Stimulated activated effector memory CD8-positive, alpha-beta T cell treated with anti-CD3 and anti-CD28 coated beads, Interleukin-12 subunit alpha, Interleukin-12 subunit beta, amount 100 ng/mL, for 72 hours (primary cell): ENCODE measurements at places on chromosomes 3 and 15.

GRCh38 chr3:31300456-31301443, 232.0 kb upstream of the STT3B start:
- no peak for DNase-seq

GRCh38 chr3:57078344-57078634, 17.8 kb downstream of the SPATA12 start:
- DNase-seq: no peak

DNA sequence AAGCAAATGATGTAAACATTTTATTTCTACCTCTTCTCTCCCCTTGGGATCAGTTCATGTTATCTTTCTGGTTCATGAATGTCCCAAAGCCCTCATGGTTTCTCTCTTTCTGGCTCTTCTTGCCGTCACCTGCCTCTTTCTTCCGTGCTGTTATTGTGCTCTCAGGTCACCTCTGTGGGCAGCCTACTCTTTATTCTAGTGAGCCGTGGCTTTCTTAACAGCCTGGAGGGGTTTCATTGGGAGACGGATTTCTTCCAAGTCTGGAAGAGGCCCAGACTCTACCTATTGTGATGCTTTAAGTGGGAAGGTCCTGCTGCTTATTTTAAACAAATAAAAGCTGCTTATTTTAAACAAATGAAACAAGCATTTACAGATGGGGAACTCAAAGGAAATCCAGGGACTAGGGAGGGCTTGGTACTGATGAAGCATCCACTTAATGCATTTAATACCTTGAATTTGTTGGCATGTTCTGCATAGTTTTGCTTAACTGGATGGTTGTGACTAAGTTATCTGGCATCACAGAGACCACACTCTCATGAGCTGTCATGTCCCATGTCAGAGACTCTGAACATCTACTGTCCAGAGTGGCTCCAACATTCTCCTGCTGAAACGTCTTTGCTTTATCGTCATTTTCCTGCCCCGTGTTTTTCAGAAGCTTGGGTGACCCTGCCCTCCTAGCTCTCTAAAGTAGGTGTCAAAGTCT, 443.3 kb downstream of the GABRG3 start:
- no peak for DNase-seq

DNA sequence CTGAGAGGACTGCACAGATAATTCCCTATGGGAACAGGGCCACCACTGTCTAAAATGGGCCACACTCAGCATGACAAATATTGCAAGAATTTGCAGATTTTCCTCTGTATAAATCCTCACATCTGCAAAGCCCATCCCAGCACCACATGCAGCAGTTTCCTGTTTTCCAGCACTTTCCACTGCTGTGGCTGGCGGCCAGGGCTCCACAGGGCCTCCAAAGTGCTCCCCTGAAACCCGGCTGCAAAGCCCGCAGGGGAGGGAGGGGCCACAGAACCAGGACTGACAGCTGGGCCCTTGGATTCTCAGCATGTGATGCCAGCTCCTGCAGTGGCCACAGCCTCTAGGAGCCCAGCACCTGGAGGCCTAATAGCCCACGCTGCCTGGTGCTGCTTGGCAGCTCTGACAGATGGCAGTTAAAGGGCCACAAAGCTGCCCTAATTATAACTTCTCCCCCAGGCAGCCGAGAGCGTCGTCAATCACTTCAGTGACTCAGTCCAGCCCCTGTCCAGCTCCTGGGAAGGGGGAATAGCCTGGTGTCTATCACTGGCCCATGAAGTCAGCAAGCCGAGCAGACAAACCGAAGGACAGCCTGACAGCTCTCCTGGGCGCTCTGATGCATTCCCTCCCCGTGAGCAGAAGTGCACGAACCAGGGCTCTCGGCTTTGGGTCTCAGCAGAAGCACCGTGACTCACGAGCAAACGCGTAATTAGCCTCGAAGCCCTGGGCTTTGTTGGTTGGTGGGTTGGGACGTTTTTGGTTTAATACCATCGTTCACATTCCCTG, 4.7 kb downstream of the LRRC15 start:
- no peak for DNase-seq

GRCh38 chr3:134594331-134594741, 56.5 kb downstream of the KY start:
- DNase-seq: no peak

DNA sequence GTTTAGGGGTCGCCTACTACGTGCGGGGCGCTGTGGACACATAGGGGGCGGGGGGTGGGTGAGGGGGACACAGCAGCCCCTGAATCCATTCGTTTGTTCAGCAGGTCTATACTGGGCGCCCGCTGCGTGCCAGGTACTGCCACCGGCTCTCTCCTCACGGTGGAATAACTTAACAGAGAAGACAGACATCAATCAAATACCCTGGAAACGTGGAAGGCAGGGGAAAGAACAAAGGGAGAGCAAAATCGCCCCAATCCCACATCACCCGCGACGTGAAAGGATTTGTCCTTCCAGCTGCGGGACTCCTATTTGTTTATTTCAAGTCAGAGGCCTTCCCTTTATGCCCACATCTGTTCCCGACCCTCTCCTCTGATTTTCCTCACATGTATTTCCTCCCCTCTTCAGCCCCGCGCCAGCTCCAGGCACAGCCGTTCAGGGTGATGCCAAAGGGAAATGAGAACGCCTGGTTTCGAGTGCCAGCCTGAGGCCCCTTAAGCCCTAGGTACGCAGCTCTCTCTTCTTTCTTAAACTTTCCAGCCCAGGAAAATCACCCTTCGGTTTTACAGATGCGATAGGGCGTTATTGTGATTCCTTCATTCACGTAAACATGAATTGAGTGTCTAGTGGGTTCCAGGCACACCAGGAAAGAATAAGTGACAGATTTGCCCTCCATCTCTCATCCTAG, 726 bp upstream of the PROK2 start:
- DNase-seq: no peak

DNA sequence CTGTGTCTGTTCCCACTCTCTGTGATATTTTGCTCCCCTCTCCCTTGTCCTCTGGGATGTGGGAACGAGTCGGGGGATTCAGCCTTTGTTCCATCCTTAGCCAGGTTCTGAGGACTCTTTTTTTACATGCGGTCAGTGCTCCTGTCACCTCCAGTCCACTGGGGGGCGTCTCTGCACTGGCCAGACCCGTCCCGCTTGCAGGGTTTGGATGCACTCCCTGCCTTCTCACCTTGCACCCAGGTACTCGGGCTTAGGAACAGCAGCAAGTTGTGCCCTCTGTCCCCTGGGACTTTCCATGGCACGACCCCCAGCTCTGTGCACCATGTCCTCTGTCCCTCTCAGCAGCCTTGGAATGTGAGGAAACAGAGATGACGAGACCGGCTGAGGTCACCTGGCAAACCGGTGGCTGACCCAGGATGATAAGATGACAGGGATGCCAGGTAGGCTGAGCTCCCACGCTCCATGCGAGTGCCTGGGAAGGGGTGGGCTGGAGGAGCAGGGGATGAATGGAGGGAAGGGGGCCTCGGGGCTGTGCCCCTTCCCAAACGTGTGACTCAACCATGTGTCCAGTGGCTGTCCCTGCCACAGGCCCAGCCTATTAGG, 27.3 kb upstream of the FGD5 start:
- DNase-seq: peak; percentile 64
